ENCODE measurements at places on chromosomes 2 and 18.

GRCh38 chr2:201130524-201131186, 14.7 kb downstream of the CFLAR start:
- peak; percentile 97 for DNase-seq

DNA sequence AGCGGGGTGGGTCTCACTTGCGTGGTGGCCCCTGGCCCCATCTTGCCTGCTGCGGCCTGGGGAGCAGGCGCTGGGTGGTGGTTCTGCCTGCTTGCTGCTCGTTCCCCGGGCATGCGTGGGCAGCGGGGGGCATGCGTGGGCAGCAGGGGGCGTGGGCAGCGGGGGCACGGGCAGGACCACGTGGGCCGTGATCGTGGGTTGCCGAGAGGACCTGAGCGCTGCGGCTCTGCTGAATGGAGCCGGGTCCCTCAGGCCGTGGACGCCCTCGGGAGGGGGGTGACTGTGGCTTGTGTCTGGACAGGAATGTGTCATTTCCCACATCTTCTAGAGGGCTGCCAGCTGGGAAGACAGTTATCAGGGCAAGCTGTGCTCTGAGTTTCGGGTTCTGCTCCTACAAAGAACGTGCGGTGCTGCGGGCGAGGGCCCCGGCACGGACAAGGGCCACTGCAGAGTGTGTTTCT, 8.3 kb upstream of the GAL3ST2 start:
- no peak for DNase-seq

DNA sequence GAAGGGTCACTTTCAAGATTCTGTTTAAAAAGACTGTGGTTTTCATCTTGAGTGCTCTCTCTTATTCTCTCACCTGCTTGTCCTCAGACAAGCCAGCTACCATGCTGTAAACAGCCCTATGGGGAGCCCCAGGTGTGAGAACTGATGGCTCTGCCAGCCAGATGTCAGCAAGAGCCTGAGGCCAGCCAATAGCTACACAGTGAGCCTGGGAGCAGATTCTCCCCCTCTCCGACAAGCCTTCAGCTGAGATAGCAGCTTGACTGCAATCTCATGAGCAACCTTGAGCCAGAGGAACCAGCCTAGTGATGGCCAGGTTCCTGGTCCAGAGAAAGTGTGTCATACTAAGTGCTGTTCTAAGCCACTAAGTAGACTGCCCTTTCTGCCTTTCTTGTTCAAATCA, 272.1 kb downstream of the NAPG start:
- DNase-seq = peak; percentile 57

GRCh38 chr2:169237286-169237685, 125.0 kb downstream of the LRP2 start:
- DNase-seq = no peak

DNA sequence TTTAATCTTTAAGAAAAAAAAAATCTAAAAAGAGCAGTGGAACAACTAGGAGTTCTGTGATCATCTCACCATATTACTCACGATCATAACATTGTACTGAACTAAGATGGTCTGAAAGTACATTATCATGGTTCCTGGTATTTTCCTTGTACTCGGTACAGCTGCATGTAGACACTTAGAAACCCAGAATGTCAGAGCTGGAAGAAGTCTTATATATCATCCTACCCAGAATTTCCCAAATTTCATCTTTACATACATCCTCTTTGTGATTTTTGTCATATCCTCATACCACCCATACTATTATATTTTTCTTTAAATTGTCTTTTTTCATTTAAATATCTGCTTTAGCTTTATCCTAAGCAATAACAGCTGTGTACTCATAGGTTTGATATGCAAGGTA, 12.4 kb upstream of the ST3GAL5 start:
- DNase-seq = no peak

DNA sequence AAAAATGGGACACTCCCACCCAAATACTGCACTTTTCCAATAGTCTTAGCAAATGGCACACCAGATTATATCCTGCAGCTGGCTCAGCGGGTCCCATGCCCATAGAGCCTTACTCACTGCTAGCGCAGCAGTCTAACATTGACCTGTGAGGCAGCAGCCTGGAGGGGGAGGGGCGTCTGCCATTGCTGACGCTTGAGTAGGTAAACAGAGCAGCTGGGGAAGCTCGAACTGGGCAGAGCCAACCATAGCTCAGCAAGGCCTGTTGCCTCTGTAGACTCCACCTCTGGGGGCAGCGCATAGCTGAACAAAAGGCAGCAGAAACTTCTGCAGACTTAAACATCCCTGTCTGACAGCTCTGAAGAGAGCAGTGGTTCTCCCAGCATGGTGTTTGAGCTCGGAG, 110.4 kb downstream of the CTIF start:
- DNase-seq = no peak

DNA sequence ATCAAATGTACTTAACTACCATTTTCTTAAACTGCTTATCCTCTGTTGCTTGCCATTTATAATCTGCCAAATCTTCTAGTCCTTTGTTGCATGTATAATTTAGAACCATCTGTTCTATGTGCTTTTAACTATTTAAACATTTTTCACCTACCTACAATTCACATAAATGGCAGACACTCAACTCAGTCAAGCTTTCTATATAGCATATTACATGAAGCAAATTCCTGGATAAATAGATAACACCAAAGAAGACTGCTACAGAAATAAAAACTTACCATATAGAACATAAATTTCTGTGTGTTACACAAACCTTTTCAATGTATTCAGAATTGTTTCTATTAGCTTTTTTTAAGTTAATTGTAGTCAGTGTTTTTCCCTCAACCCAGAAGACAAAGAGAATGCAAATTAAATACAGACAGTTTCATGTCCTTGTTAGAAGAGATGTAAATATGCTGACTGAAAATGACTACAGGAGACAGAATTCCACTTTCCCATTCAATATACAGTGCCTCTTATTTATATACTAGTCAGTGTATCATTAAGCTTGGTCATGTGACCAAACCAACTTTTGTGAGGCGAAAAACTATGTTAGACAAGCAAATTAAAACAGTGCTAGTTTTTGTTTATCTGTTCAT, 2.6 kb downstream of the BAZ2B start:
- peak; percentile 50 for DNase-seq

GRCh38 chr2:172328103-172328841, 99.1 kb upstream of the ITGA6 start:
- no peak for DNase-seq

DNA sequence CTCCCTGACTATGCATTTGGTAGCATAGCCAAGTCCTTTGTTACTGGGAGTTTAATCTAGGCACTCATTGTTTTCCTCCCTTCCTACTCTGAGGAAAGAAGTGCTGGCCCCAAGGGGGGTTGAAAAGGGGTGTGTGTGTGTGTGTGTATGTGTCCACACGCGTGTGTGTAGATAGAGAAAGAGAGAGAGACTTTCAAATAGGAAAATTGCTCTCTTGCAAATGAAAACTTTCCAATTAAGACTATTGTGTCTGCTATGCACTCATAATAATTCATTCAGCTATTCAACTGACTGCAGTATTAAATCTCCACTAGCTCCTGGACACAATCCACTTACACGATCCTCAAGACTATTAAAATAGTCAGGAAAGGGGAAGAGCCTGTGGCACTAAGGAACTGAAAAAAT, 92.9 kb upstream of the CSRNP3 start:
- DNase-seq = no peak

DNA sequence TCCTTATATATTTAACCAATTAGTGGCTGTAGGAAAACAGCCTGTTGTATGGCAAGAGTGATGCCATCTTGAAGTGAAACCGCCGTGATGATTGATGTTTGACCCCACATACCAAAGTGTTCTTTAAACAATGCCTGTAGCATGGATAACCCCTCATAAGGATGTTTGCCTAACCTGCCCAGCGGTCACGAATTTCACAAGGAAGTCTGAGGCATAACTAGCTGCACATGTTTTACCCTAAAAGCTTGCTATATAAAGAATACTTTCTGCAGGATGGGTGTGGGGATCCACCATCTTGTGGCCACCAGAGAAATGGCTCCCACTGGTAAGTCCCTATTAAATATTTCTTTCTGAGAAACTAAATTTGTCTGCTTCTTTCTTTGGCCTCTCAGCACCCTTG, 68.7 kb downstream of the ZDBF2 start:
- DNase-seq = no peak

DNA sequence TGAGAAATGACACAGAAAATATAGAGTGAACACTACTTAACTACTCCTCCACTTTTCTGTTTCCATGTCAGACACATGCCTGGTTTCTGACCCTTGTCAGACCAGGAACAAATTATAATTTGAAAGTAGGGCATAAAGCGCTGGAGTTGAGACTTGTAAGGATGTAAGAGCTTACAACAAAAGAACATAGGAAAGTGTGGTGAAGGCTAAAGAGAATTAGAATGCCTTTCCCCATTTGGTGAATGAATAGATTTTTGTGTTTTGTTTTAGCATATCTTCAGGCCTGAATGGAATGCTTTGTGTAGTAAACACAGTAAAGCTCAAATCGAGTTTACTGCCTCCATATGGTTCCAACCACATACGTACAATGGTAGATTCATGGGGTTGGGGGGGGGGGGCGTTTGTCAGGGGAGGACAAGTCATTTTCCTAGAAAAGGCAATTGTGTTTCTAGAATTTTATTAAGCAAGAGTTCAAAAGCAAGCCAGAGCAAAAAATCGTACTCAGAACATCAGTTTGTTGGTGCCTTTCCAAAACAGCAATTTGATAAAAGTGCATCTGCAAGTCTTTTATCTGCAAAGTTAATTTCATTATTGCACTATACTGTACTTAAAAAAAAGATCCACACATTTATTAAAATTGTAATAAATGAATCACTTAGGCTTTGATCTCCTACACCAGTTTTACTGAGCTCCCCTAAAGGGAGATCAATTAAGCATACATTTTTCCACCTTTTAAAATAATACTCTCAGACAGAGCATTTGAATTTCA, 30.9 kb downstream of the NRXN1 start:
- no peak for DNase-seq

DNA sequence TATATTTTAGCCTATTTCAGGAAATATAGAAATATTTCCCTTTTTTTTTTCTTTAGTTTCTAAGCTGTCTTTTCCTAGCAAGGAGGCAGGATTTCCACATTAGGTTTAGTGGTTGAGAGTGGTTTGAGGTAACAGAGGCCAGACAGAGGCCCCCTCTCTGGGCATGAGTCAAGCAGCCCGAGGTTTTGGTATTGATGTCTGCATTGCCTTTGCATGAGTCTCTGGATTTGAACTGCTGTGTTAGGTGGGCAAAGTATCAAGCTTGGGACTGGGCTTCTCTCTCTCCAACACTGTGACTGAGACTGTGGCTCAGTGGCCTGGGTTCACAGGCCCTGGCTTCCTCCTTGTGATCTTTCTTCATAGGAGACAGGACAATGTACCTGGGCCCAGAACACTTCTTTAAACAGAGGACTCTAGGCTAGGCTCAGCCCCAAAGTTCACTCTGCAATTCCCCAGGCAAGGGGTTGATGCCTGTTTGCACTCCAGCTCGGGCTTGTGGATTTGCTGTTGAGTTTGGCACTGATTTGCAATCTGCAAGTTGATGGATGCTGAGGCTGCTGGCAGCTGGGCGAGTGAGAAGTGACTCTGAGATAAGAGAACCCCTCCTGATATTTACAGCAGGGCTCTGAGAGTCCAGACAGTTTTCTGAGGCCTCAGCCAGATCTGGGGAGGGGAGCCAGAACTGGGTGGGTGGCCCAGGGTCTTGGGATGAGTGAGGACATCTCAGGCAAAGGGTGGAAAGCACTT, 271.2 kb downstream of the EN1 start:
- no peak for DNase-seq

- peak; percentile 65 for DNase-seq
These were observed 254.2 kb downstream of the KCNS3 start for GRCh38 chr2:18132697-18133096.

DNA sequence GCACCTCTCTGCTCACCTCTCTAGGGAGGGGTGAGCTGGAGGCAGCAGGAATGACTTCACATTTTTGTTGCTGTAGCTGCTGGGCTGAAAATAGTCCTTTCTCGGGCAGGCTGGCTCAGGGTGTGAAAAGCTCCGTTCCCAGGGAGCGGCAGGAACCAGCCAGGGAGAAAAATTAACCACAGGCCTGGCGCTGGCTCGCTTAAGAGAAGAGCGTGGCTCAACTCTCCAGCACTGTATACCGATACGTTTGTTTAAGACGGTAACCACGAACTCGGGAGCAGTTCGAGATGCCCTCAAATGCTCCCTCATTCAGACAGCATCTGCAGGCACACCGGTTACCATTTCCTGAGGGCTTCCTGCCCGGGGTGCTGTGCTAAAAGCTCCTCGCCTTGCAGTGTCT, 129.6 kb downstream of the CELF4 start:
- no peak for DNase-seq

GRCh38 chr2:215437614-215438013, 1.7 kb upstream of the FN1 start:
- DNase-seq = no peak

- DNase-seq = peak; percentile 8
These were observed 47.1 kb downstream of the ITGAV start for GRCh38 chr2:186636800-186637496.

DNA sequence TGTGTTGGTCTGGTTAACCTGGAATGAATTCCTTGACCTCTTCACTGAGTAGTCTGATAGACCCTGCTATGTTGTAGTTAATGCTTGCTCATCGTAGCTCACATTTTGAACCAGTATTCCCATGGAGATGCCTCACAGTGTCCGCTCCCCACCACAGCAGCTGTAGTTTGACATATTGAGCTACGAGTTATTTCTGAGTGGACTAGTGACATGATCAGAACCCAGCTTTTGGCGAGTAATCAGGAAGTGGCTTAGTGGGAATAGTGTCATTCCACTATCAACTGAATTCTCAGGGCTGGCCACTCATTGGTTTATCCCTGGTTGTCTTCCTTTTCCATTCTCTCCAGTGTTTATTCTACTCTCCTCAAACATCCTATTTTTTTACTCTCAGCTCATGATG, 102.7 kb downstream of the MYO1B start:
- DNase-seq = peak; percentile 6

- peak; percentile 77 for DNase-seq
These were observed 266.7 kb downstream of the METTL4 start for GRCh38 chr18:2304378-2305175.

DNA sequence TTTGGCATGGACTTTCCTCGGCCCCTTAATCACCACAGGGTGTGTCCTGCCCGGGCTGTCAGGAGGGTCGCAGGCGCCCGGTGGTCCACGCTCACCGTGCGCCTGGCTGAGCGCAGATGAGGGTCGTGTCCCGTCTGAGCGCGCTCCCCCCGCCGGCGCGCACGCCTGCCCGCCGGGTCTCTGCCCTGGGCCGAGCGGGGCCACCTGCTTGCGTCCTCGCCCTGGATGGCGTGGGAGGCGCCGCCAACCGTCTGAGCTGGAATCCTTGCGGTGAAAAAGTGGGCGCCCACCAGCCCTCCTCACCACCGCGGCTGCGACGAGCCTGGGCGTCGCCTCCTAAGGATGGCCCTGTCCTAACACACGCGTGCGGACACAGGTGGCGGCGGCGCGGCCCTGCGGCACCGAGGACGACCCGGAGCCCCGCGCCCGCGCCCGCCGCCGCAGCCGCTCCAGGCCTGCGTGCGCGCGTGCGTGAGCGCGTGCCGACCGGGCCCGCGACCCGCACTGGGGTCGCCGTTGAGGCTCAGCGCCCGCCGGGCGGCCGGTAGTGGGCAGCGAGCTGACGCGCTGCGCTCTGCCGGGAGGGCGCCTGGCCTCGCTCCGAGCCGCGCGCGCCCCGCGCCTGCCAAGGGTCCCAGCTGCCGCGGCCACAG, 126.6 kb downstream of the ARHGEF4 start:
- no peak for DNase-seq
